Esophagus mucosa (tissue), 1 donor: ENCODE measurements at places on chromosomes 2 and 18. TPM values are rescaled to one million over a fixed set of nuclear protein-coding genes. Genes with fewer than 3 reads are reported as not detected.

REG3G gene
- not detected for total RNA-seq

FOXD4L1 gene
- total RNA-seq, result 0.16 TPM

DNAJC5G gene
- total RNA-seq, result not detected

LIPT1 gene
- 3.3 TPM for total RNA-seq

CCDC68 gene
- total RNA-seq, result 1.5 TPM

KDSR gene
- 37.8 TPM for total RNA-seq

ARPC2 gene
- 383 TPM for total RNA-seq

KLHL30 gene
- total RNA-seq, result 0.08 TPM

CD8A gene
- 0.44 TPM for total RNA-seq

IL37 gene
- total RNA-seq, result not detected

DUSP2 gene
- 1.8 TPM for total RNA-seq

SAP130 gene
- total RNA-seq, result 14.3 TPM

TSGA10 gene
- total RNA-seq, result 2.8 TPM

PXDN gene
- 7.1 TPM for total RNA-seq

DPP10 gene
- not detected for total RNA-seq

CRYGD gene
- not detected for total RNA-seq

TRMT61B gene
- 11.0 TPM for total RNA-seq

MAP2 gene
- 6.4 TPM for total RNA-seq

IL1RL2 gene
- total RNA-seq, result 8.1 TPM

RTKN gene
- total RNA-seq, result 18.3 TPM

ASPRV1 gene
- total RNA-seq, result 0.16 TPM

USP40 gene
- 28.6 TPM for total RNA-seq

MOCOS gene
- total RNA-seq, result 16.0 TPM

ELOA2 gene
- not detected for total RNA-seq

AKAIN1 gene
- not detected for total RNA-seq

POTEJ gene
- not detected for total RNA-seq

RFTN2 gene
- 1.5 TPM for total RNA-seq

FAM110C gene
- total RNA-seq, result 44.3 TPM

GBX2 gene
- total RNA-seq, result not detected

ABCG8 gene
- total RNA-seq, result not detected

SATB2 gene
- 1.1 TPM for total RNA-seq

TUBB8B gene
- not detected for total RNA-seq

CNNM4 gene
- total RNA-seq, result 9.3 TPM

AOX1 gene
- total RNA-seq, result 5.2 TPM

SERPINB5 gene
- total RNA-seq, result 213 TPM

DOK6 gene
- 0.04 TPM for total RNA-seq

ATP8B1 gene
- total RNA-seq, result 37.7 TPM

LRRTM1 gene
- not detected for total RNA-seq

RAB3GAP1 gene
- 31.0 TPM for total RNA-seq

CAPN14 gene
- 191 TPM for total RNA-seq

SLC4A5 gene
- total RNA-seq, result 0.56 TPM
